ENCODE measurements at places on chromosomes 3 and 15.

GRCh38 chr3:126999383-126999782 lies 16.5 kb downstream of the PLXNA1 start:
- no peak for DNase-seq

GRCh38 chr15:67832031-67832551 lies 6.8 kb downstream of the SKOR1 start:
- no peak for DNase-seq

GRCh38 chr15:90774731-90775514 lies 57.8 kb downstream of the BLM start:
- DNase-seq = no peak

GRCh38 chr3:156818890-156819289 lies 7.3 kb upstream of the LEKR1 start:
- no peak for DNase-seq

GRCh38 chr3:120370463-120370862 lies 21.3 kb upstream of the LRRC58 start:
- DNase-seq = no peak

DNA sequence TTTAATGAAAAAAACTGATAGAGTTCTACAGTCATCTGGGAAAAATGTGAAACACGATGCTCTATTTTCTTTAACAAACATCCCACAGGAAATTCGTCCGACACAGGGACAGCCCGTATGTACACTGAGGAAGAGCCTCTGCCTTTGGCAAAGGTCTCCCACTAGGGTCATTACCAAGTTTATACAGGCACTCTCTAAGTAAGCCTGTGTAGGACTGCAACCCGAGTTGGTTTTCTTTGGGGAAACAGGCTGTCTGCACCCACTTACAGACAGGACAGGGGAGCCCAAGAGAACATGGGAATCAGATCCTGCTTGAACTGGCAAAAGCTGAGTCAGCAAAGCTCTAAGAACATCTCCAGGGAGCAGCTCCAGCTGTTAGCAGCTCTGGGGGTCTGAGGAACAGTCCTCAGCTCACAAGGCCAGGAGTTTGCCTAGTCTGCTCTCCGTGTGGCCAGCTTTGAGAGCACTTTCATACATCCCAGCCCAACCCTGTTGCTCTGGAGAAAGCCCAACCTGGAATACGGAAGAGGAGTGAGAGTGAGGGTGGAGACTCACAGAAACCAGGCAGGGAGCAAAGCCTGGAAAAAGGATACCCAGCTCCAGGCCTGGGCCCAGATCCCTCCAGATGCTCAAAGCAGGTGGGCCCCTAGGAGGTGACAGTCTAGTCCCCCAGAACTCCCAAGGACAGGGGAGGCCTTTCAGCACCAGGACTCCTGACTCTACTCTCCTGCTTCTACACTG lies 1.9 kb downstream of the TBC1D2B start:
- peak; percentile 30 for DNase-seq

GRCh38 chr3:126149960-126150515 lies 30.3 kb downstream of the ALDH1L1 start:
- no peak for DNase-seq

GRCh38 chr3:24360957-24361356 lies 133.7 kb downstream of the THRB start:
- DNase-seq = no peak

GRCh38 chr15:48806151-48806550 lies 4.7 kb downstream of the CEP152 start:
- no peak for DNase-seq

GRCh38 chr3:129045675-129046036 lies 14.9 kb upstream of the GP9 start:
- DNase-seq = no peak

- no peak for DNase-seq
Observed at GRCh38 chr3:61924090-61924735, 362.8 kb downstream of the PTPRG start.

GRCh38 chr15:69997813-69998212 lies 99.9 kb downstream of the TLE3 start:
- no peak for DNase-seq

DNA sequence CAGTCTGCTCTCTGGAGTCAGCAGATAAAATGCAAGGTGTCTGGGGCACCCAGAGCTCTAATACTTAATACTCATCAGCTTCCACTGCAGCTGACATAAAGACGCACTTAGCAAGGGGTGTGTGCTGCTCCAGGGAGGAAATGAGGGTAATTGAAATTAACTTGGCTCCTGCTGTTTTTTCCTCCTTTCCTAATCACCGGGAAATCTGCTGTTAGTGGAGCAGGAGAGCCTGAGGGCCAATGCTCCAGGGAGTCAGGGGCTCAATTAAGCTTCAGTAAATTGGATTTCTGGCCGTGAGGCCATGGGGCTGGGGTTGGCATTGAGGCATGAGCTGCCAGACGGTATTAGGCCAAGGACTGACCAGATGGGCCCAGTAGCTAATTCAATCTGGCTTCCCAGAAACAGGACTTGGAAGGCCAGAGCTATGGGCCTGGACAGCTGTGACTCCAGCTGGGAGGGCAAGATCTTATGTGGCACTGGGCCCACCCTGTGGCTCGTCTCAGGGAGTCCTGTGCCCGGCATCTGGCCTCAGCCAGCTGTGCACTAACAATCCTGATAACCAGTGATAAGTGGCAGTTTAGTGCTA lies 30.7 kb upstream of the CHRNB4 start:
- DNase-seq = no peak

DNA sequence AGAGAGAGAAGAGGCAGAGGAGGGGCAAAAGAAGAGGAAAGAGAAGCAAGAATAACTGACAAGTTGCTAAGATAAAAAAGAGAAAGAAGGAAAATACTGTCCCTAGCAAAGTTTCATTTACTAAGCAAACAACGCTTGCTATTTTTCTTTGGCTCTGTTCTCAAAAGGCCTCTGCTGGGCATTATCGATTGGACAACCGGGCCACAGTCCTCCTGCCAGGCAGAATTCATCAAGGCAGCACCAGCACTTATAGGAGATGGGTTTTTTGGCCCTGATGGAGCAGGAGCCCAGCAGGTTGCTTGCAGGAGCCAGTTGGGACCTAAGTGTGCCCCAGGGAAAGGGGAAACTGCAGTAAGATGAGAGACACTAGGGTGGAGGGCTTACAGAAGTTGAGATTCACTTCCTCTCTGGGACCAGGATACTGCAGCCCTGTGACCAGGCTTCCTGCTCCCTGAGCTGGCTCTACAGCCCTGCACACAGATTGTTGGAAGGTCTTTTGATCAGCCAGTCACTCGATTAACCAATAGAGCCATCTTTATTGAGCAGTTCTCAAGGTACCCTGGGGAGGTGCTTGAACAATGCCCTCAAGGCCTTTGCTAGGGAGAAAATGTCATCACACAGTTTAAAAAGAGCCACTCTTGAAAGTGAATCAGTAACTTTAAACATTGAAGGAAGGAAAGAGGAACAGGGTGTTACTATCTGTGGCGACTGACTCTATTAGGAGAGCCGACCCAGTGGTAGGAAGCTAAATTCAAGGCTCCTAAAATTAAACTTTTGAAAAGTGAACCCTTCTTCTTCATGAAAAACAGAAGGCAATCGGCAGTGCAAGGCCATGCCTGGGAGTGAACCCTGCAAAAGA lies 28.8 kb upstream of the GLCE start:
- DNase-seq = no peak

- no peak for DNase-seq
Observed at GRCh38 chr3:131406274-131406673, 24.7 kb downstream of the NUDT16 start.

DNA sequence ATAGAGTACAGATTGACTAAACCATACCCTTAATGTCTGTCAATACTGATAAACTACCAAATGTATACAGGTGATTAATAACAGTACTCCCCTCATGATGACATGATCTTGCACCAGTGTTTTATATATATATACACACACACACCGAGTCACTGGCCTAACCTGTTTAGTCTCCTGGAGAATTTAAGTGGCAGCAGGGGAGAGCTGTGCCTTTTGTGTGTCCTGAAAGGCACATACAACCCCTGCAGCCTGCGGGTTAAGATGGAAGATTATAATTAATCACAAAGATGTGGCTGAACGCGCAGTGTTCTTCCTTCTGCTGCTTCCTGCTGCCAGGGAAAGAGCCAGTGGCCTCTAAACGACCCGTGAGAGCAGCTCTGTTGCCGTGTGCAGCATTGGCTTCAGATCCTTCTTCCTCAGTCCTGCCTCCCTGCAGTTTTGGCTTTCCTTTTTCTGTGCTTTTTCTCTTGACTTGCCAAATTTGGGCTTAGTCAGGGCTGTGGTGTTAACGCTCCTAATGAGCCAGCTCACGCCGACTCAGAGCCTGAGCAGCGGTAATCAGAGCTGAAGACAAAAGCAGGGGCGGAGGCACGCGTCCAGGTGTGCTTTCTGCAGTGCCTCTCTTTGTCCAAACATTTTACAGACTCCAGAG lies 42.5 kb upstream of the UBE3A start:
- DNase-seq = peak; percentile 19

GRCh38 chr3:194355379-194355778 lies 4.3 kb upstream of the CPN2 start:
- DNase-seq = no peak

- DNase-seq = no peak
Observed at GRCh38 chr3:188407158-188407880, 253.4 kb downstream of the LPP start.

DNA sequence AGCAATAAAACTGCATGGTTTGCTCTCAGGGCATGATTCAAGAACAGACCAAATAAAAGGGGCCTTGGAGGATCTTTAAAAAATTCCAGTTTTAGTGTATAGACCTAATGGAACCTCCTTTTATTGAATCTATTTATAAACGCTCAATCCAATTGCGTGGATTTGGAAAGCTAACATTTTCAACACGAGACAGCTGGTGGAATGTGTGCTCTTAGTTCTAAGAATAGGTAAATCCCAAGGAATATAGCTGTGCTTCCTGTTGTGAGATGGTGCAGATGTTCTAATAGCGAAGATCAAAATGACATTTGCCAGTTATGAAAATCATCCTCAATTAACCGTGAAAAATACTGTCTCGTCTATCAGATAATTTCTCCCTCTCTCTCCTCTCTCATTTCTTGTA lies 192.5 kb downstream of the ATP10A start:
- no peak for DNase-seq

- DNase-seq = no peak
Observed at GRCh38 chr3:13208706-13209633, 135.7 kb upstream of the IQSEC1 start.

GRCh38 chr3:30751610-30752299 lies 142.7 kb downstream of the GADL1 start:
- no peak for DNase-seq

DNA sequence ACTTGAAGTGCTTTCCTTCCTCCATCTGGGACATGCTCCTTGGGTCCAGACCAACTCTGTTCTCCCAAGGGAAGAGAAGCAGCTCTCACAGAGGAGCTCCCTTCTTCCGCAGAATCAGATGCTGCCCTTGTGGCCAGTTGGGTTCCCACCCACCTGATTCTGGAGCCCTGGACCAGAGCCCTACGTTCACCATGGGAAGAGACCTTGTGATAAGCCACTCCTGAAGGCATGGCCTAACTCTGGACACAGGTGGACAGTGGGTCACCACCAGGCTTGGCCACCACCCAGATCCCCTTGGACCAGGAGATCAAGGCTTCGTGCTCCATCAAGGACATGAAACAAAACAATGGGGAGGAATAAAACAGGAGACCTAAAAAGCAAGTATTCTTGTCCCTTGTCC lies 172.2 kb downstream of the RPLP1 start:
- DNase-seq = no peak

GRCh38 chr3:124520970-124521369 lies 209.3 kb upstream of the UMPS start:
- DNase-seq = no peak

DNA sequence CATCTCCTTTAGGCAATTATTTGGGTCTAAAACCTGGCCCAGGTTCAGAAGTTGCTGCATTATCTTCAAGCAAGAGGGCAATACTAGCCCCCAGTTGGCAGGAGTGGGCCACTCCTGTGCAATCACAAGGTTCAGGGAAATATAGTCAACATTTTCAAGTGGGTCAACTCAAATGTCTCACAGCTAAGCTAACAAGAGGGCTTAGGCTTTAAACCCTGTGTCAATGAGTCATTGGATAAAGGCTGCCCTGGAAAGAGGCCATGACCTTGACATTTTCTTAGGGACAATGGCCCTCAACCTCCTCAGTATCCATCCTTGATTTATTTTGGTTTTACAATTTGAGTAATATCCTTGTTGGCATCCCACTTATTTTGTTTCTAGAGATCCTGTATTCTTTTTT lies 73.5 kb upstream of the DCP1A start:
- no peak for DNase-seq

DNA sequence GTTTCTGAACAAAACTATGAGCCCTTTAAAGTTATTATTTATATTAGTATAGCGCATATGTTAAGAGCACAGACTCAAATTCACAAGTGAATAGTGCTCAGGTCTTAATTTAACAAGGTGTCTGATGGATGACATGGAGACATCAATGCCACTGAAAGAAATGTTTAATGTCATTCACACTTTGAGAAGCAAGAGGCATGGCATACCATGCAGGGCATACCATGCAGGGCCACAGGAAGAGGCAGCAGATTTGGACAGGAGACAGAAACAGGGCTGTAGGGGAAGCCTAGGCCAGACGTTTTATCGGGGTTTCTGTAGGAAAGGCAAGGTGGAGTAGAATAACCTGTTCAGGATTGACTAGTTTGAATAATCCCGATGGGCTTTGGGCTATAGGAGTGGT lies 150.2 kb upstream of the KCNH8 start:
- DNase-seq = no peak

DNA sequence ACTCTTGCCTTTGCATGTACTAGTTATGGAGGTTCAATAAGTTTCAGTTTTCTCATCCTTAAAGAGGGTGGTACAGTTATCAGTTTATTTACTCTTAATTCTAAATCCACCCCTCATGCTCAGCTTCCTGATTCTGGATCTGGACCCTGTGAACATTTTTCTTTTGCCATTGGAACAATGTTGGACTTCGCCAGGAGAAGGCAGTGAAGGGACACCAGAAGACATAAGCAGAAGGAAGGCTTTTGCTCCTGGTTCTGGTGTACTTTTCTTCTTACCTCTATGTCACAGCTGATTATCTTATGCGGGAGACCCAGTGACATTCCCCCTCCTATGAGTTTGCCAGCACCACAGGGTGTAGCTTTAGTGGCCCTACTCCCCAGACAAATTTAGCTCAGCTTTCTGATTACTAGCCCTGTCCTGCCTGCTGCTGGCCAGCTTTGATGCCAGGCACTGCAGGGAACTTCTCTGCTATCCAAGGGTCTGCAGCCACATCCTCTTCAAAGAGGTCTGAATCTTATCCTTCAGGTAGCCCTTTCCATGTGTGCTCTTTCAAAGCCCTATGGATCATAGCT lies 466.3 kb upstream of the EPHA3 start:
- no peak for DNase-seq

- no peak for DNase-seq
Observed at GRCh38 chr3:14113965-14114635, 10.6 kb downstream of the CHCHD4 start.

DNA sequence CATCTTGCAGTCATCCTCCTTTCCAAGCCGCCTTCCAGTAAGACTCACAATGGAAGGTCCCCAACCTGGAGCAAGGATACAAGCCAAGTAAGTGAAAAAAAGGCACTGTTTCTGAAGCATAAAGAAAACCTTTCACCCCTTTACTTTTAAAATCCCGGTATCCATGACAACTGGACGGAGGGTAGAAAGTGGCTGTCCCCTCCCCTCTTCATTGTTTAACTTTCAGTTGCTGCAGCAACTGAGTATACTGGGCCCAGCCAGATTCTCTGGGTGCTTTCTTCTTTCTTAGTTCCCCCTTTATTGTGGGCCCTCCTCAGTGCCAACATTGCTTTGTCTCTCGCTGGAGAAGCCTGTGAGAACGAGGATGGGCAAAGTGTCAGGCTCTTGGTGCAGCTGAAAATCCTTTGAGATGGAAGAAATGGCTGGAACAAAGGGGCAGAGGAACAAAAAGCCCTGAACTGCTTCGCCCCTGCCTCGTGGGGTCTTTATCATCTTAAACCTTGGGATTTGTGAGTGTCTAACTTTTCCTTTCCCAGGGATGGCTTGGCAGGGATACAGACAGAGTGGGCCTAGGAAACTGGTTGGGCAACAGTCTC lies 224.0 kb upstream of the RGMA start:
- no peak for DNase-seq

Measured in NCI-H2227 treated with DMSO at 0.1 percent for 48 hours (cell line).